ENCODE measurements at places on chromosomes 7 and 10.

DNA sequence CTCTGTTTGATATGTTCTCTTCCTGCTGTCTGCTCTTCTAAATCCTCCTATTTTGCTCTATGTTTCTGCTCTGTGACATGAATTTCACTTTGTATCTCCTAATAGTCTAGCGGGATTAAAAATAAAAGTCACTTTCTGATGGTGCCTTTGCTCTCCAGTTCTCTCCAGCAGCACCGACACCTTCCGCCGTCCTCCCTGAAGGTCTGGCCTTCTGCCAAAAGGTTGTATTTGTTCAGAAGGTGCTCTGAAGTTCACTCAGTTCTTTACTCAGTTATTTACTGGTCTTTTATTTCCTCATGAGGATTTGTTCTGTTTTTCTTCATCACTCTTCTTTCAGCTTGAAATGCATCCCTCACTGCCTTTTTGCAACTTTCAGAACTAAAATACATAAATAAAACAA, 11.2 kb upstream of the EPHA1 start:
- no peak for DNase-seq

DNA sequence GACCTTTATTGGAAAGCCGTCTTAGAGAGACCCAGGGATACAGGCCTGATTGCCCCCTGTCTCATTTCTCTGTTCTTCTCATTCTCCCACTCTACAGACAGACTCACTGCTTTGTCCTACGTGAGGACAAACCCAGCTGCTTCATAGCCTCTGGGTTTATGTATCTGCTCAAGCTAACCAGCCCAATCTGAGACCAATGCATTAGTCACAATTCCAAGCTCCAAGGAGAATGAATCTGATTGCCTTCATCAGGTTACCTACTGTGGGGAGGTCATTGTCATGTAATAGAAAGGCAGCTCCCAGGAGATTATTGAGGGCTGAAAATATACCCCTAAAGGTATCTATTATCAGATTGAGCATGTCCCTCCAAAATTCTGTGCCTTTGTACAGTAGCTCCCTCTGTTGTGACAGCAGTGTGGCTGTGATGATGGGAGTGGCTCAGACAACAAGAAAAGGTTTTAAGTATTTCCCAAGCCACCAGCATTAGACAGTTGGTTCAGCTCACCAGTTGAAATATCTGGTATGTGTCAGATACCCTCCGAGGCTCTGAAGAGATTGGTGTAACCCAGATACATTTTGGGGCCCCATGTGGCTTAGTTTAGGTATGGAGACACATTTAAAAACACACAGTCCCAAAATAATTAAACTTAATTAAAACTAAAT, 123.1 kb upstream of the EEPD1 start:
- DNase-seq: no peak

DNA sequence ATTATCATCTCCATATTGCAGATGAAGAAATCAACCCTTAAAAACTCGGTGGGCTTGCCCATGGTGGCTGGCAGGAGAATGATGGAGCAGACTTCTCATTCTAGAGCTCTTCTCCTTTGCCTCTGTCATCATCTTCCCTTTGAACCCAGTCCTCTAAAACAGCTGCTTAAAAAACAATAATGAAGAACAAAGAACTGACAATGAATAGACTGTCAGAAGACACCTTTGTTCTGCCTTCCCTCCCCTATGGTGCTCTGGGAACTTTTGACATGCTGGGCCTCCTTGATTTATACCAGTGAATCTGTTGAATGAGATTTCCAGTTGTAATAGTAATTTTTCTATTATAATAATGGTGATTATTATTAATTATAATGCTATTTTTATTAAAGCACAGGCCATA, 103.0 kb downstream of the SORCS3 start:
- DNase-seq: no peak

DNA sequence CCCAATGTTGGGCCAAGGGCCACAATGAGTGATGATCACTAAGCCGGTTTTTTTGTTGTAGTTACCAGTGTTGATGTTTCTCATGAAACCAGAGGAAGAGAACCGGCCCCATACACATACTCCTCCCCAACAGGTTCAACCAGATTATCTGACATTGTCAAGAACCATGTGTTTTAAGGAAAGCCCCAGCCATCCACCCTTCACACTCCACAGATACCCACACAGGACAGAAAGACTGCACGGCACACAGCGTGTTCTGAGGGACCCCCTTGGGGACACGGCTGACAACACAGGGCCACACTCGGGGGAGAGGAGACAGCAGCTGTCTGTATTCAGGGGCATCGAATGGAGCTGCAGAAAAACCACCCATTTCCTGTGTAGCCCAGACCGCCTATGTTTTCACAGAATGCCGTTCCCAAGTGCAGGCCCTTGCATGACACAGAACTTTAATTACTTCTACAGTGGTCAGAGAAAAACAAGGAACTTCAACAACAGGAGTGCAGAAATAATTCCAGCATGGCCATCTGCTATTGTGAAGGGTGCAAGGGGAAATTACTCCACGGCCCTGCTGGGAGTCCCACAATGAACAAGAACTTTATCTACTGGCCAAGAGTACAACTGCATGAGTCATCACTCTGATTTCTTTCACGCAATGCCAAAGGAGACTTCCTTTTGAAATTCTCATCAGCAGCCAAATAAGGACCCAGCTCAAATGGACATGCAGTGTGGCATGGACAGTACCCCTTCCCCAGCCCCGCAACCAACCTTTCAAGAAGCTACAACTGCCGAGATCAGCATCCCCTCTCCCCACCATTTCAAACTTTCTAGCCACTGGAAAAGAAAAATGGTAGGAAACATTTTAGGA, 2.3 kb downstream of the KLF6 start:
- peak; percentile 95 for DNase-seq

DNA sequence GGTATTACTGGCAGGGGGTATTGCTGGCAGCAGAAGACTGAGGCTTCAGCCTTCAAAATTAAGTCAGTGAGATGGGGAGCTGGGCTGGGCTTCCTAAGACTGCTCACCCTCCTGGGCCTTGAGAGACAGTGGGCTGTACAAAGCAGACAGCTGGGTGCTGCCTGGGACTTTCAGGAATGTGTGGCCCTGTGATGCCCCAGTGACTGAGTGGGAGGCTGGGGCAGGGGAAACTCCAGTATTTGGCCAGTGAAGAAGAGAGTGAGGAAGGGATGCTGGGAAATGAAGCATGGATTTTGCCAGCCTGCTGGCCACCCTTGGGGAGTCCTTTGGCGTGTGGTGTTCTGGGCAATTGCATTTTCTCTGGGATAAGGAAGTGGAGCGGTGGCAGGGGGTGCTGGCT, 442 bp downstream of the ANKRD2 start:
- DNase-seq: peak; percentile 33

DNA sequence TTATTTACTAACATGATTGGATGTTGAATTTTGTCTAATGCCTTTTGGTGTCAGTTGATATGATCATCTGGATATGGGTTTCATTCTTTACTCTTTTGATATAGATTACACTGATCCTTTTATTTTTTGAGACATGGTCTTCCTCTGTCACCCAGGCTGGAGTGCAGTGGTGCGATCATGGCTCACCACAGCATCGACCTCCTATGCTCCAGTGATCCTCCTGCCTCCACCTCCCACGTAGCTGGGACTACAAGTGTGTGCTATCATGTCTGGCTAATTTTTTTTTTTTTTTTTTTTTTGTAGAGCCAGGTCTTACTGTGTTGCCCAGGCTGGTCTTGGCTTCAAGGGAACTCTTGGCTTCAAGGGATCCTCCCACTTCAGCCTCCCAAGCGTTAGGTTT, 27.1 kb downstream of the BMS1 start:
- no peak for DNase-seq

DNA sequence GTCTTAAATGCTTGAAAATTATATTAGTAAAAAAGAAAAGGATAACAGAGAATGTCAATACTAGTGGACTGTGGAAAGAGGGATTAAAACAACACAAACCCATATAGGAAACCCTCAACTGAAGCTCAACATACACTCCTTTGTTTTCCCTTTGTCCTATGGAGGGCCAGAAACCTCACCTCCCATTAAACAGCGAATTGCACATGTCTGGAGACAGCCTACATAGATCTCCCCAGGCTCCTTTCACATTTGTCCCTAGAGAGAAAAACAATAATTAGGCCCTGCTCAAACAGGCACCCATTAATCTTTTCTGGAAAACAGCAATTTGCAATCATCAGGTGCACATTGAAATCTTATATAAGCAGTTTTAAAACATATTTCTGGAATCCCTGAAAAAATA, 87.6 kb upstream of the SEMA3D start:
- DNase-seq: no peak

GRCh38 chr7:137755427-137755826, 91.3 kb downstream of the DGKI start:
- DNase-seq: no peak

- no peak for DNase-seq
Measured at GRCh38 chr10:59700709-59701108, 8.9 kb downstream of the SLC16A9 start.

GRCh38 chr10:63522995-63523394, 1.8 kb downstream of the REEP3 start:
- DNase-seq: no peak

All from fibroblast of skin of back (primary cell).